ENCODE measurements at places on chromosomes 11 and 22.

DNA sequence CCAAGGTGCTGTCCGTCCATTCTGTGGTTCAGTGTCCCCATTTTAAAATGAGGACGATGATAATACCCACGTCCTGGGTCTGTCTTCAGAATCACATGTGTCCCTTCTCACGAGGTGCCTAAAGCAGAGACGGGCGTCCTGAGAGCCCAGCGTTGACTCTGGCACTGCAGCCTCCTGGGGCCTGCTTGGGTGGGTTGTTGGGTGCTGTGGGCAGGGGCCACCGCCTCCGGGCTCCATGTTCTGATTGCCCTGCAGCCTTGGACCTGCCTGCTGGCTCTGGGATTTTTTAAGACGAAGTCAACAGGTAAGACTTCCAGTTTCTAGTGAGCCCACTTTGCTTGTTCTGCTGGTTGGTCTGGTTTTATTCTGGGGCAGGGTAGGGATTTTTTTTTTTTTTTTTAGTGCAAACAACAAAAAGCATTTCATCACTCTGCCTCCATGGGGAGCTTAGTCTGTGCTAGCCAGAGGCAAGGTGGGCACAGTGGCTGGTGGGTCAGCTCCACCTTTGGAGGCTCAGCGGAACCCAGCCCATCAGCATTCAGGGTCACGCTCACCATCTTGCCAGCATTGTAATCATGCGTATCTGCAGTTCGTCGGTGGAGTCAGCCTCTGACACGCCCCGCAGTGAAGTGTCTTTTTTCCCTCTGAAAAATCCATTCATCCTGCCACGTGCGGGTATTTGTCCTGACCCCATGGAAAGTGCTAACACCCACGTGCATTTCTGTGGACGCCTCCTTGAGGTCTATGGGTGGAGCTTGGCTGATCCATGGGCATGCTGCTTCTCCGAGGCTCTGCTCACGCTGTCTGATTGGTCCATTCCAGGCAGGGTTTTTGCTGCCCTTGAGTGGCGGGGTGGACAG, 28.3 kb downstream of the NADSYN1 start:
- no peak for DNase-seq

DNA sequence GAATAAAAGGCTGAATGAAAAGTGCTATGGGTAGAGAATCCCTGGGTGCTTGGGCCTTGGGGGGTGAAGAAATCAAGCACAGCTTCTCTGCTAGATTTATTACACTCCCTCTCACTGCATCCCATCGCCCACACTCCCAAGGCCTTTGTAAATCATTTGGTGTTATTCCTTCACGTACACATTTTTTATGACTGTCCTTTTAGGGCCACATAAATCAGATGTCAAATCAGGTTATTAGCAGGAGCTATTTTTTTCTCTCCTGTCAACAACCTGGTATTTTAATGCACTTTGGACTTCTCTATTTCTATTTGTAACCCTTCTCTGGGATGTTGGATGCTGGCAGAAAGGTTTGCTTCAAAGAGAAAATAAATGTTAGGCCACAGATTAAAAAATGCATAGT, 408.8 kb downstream of the INSC start:
- no peak for DNase-seq

DNA sequence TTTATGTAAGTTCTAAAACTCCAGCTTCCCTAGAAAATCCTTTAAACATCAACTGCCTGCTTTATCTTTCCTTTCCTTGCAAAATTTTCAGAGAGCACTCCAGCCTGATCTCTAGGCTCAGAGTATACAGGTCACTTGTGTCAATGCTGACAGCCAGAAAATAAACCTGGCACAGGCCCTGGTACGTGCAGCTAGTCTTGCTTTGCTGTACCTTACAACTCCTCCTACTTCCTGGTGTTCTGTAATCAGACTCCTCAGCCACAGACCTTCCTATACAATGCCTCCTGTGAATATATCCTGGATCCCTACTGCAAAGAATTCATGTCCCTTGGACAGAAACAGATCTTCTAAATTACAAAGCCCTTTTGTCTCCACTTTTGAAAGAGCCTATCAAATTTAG, 24.2 kb upstream of the TMEM123 start:
- DNase-seq = no peak

DNA sequence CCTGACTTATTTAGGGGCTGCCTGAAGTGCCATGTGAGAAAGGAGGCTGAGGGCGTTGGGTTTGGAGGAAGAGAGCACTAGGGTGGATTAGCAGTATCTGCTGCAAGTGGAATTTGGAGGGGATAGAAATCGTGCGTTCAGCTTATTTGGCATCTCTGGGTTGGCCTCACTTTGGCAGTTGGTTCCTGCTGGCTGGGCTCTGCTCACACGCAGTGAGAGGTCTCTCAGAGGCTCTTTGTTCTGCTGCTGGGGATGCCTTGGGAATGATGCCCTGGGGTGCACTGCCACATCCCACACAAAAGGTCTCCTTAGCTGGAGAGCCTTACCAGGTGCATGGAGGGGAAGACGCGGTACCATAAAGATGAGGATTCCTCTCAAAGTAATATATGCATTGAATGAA, 17.7 kb upstream of the MICAL2 start:
- peak; percentile 8 for DNase-seq

GRCh38 chr11:79794057-79794456, 353.2 kb upstream of the TENM4 start:
- no peak for DNase-seq

DNA sequence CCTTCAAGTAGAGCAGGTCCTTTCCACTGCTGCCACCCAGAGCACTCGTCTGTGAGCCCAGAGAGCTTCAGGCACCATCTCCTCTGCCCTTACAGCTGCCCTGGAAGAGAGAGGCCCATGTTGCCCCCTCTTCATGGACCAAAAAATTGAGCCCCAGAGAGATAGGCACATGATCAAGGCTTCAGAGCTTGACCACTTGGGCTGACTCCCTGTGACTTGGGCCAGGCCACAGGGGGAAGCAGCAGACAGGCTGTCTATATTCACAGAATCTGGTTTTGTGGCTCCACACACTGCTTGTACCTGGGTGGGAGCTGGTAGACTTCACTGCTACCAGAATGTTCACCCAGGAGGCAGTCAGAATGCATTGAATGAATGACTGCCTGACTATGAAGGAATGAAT, 58.2 kb downstream of the SMIM38 start:
- no peak for DNase-seq

DNA sequence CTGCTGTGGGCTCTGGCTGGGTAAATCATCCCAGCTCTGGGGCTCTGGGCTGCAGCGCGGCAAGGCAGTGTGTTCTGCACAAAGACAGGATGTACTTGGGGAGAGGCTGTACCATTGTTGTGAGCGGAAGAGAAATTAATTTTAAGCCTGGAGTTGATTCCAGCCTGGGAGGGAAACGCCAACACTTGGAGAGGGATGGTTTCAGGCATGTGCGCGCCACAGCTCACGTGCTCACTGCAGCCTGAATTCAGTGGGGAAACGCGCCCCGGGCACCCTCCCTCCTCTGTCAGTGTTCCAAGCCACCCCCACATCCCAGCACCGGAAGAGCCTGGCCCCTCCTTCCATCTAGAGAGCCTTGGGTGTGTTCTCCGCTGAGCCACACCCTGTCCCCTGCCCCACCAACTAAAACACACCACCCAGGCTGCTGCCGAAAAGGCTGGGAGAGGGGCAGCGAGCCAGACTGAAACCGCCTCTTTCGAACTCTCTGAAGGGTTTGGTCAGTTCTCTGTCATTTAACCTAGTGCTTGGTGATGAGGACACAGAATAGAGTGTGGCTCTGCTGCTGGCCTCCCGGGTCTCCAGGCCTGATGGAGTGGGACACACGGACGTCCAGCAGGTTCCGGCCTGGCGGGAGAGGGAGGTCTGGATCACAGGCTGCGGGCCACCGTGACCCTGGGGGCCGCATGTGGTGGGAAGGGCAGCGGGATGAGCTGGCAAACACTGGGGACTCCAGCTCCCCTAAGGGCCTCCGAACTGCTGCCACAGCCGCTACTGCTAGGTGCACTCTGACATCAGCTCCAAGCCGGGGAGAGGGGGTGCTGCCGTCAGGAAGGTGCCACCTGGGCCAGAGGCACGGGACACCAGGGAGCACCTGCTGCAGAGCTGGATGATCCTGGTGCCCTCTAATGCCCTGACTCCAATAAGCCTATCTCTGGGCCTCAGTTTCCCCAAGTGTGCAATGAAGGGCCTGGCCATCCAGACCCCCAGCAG, 230.8 kb downstream of the CTTN start:
- DNase-seq = peak; percentile 26

- DNase-seq = no peak
Measured at GRCh38 chr11:61742391-61742790, 10.0 kb upstream of the MYRF start.

GRCh38 chr11:116452461-116452860, 320.3 kb downstream of the BUD13 start:
- DNase-seq = no peak

- DNase-seq = no peak
Measured at GRCh38 chr22:42670921-42671709, 21.9 kb upstream of the CYB5R3 start.

- no peak for DNase-seq
Measured at GRCh38 chr11:19263333-19263732, 22.6 kb upstream of the E2F8 start.

- DNase-seq = no peak
Measured at GRCh38 chr11:32148895-32149294, 58.0 kb downstream of the RCN1 start.

DNA sequence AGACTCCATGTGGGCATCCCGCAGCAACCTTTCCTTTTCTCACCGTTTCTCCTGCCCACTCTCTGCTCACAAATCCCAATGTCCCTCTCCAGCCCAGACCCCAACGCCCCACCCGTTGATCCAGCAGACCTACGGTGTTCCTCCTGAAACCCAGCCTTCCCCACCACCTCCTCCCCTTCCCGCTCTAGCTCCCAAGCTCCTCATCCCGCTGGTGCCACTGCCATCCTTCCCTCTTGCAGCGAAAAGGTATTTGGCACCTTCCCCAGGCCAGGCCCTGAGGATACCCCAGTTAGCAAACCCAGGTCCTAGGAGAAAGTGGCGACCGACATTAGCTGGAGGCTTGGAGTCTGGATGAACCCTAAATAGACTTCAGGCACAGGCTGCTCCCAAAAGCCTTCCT, 84.0 kb upstream of the RTL6 start:
- DNase-seq = no peak

DNA sequence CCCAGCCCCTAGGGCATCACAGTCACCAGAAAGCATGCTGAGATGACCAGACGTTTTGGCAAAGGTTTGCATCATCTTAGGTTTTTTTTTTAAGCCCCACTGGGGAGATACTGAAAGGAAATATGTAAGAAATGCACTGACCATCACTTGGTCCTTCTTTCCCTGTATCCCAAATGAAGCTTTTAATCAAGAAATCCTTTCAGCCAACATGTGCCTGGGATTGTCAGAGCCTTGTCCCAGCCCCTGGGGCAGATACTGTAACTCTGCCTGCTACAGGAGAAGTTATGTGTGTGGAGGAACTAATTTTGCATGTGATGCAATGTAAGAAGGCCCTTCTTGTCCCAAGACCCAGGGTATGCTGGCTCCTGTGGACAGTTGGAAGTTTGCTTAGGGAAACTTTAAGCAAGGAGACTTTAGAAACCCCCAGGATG, 65.6 kb downstream of the PPFIBP2 start:
- no peak for DNase-seq

- DNase-seq = no peak
Measured at GRCh38 chr11:134034496-134035381, 34.1 kb upstream of the JAM3 start.
